ENCODE measurements at places on chromosomes 5 and 9. TPM values are rescaled to one million over a fixed set of nuclear protein-coding genes. Genes with fewer than 3 reads are reported as not detected.

ATP6V1G1 gene
- 92.4 TPM for total RNA-seq

ZMYND19 gene
- total RNA-seq: 61.9 TPM

GPR151 gene
- total RNA-seq: not detected

GRCh38 chr9:129270205-129270604, 92.1 kb upstream of the IER5L start:
- DNase-seq: no peak

DNA sequence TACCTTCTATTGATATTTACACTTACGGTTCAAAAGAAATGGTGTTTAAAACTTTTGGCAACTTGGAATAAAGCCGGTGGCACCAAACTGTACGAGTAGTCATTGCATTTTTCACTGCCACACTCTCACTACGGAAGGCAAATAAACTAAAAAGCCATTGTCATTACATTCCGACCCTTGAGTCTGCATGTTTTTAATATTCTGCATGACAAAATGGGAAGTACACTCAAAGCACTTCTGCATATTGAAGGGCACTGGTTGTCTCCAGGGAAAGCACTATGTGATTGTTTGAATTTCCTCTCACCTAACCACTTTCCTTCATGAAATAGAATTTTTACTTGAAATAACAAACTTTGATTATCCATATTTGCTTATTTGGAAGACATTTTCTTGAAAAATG, 426.3 kb downstream of the CETN3 start:
- no peak for DNase-seq

GRCh38 chr9:121380846-121381245, 10.8 kb upstream of the STOM start:
- no peak for DNase-seq

DNA sequence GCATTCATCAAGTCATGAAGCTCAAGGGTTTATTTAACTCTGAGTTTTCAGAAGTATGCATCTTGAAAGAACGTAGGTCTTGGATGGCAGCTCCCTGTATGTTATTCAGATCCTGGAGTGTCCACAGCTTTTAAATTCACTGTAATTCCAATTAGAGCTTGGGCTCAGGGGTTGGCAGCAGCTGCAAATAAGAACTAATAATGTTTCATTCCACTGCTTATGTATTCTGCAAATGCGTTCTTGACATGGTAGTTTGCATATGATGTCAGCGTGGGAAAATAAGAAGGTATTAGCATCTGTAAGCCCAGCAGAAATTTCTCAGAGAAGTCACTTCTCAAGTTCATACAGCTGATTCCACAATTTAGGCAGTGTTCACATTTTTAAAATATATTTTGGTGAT, 58.4 kb downstream of the RORB start:
- DNase-seq: no peak

DNA sequence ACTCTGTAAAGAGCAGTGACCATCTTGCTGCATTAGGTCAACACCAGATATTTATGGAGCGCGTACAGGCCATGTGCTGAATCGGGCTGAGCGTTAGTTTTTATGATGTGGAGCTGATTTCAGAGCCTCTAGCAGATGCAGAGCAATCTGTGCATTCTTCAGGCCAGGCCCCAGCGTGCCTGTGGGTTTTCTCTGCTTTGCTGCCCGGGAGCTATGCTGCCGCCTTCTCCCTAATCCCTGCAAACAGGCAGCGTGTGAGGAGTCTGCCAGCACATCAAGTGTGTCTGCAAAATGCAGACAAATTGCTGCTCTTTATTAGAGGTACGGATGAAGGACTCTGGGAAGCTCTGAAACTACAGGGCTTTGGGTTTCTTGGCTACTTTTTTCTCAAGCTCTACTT, 170.0 kb downstream of the NTRK2 start:
- no peak for DNase-seq

DNA sequence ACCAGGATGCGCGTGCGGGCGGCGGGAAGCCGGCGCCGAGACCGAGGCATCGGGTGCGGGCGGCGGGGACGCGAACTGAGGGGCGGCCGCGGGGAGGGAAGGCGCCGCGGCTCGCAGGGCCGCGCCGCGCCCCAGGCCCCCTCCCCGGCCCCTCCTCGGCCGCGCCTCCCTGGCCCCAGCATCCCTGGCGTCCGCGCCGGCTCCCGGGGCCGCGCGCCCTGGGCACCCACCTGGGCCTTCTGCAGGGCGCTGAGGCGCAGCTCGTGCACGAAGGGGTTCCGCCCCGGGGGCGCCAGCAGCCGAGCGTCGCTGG, 324 bp downstream of the LPCAT1 start:
- DNase-seq: peak; percentile 17

DNA sequence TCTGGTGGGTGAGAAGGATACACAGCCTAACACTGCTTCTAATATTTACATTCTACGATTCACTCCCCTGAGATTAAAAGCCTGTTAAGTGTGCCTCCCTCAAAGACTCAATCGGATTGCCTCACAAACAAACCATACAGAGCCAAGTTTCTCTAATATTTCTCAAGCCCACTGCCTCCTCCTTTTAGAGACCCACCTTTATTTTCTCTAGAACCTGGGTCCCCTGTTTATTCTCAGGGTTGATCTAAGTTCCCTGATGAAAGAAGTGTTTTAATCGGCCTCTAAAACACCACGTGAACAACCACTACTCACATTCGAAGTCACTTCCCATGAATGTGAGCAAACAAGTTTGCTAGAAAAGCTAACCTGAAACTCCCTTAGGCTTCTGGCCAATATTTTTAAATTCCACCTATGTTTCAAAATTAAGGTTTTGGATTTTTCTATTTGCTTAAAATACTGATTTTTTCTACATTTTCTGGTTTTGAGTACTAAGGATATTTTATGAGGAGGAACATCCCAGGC, 76.5 kb downstream of the GLIS3 start:
- DNase-seq: no peak

Measured in WTC11 (cell line).